Pancreas (tissue), 10 donors: ENCODE measurements at places on chromosomes 7 and 10. TPM values are rescaled to one million over a fixed set of nuclear protein-coding genes. Genes with fewer than 3 reads are reported as not detected.

GRCh38 chr7:92246360-92247101 is 757 bp downstream of the ANKIB1 start:
- peak; percentile 20 for DNase-seq

The OPN4 gene
- polyA plus RNA-seq = not detected

DNA sequence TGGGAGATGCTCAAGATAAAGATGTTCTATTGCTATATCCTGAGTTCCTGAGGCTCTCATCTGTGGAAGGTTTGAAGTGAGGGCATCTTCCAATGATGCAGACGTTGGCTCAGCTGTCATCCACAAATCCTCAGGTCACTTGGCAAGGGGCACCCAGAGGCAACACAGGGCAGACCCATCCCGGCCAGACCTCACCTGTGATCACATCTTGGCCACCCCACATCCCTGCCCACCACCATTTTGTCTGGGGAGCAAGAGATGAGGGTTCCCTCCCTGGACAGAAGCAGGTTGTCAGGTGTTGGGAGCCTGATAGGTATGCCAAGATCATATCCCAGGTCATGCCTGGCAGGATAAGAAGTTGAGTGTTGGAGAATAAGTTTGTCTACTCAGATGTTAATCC is 918.2 kb upstream of the ZNF722 start:
- no peak for DNase-seq

DNA sequence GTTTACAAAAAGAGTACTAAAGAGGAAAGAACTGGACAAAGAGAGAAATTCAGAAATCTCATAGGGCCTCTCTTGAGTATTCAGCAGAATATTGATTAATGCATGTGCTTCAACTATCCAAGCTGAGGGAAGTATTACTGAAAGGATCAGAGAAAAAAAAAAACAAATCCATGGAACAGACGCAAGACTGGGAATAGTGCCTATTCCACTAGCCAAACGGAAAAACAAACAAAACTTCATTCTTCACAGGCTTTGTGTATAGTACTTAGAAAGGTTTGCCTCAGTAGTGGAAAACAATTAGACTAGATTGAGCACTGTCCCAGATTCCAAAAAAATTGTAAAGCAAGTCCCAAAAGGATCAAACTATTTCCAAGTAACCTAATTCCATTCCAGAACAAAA is 106.2 kb downstream of the TFEC start:
- no peak for DNase-seq

DNA sequence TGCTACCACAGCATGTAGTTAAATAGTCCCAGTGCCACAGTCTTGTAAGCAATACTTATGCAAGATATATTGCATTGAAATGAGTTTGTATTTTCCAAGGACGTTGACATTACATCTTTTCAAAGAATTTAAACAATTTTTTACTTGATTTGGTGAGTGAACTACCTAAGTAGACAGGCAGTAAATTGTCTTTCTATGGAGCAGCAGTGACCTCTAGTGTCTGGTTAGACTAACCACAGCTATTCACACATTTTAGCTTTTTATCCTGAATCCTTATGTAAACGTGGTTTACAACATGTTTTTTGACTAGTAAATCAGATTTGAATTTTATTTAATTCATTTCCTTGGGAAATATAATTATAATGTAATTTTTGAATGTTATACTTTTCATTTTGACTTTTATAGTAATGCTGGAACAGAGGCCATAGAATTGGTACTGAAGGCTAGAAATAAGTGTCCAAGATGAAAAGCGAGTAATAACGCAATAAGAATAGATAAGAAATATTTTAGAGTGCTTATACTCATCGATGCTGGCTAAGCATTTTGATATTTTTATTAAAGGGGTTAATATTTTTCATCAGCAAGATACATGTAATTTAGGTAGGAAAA is 5.6 kb downstream of the LRRTM3 start:
- DNase-seq = no peak

GRCh38 chr7:89757910-89758309 is 396.4 kb upstream of the STEAP1 start:
- DNase-seq = no peak

The KMT2E gene
- polyA plus RNA-seq = 14.1 TPM

The GFRA1 gene
- polyA plus RNA-seq = 0.61 TPM

DNA sequence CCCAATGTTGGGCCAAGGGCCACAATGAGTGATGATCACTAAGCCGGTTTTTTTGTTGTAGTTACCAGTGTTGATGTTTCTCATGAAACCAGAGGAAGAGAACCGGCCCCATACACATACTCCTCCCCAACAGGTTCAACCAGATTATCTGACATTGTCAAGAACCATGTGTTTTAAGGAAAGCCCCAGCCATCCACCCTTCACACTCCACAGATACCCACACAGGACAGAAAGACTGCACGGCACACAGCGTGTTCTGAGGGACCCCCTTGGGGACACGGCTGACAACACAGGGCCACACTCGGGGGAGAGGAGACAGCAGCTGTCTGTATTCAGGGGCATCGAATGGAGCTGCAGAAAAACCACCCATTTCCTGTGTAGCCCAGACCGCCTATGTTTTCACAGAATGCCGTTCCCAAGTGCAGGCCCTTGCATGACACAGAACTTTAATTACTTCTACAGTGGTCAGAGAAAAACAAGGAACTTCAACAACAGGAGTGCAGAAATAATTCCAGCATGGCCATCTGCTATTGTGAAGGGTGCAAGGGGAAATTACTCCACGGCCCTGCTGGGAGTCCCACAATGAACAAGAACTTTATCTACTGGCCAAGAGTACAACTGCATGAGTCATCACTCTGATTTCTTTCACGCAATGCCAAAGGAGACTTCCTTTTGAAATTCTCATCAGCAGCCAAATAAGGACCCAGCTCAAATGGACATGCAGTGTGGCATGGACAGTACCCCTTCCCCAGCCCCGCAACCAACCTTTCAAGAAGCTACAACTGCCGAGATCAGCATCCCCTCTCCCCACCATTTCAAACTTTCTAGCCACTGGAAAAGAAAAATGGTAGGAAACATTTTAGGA is 2.3 kb downstream of the KLF6 start:
- peak; percentile 64 for DNase-seq

DNA sequence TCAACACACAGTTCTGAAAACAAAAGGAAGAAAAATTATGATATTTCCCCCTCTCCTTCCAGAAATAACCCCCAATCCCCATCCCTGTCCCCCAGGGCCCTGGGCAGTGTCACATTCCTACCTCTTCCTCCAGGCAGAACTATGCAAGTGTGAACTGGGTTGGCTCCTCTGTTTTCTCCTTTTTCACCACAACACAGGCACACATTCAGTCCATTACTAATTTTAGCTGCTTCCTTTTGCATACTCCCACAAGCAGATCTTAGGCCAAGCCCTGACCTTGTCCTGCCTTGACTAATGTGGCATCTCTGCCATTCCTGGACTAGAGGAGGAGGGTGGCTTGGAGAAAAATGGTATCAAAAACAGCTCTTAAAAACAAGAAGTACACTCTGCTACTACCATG is 208.1 kb downstream of the HDAC9 start:
- no peak for DNase-seq

The OR6B1 gene
- polyA plus RNA-seq = not detected

- no peak for DNase-seq
These were observed 3.7 kb downstream of the GCC1 start for GRCh38 chr7:127581716-127582115.

- DNase-seq = no peak
These were observed 511.2 kb upstream of the KCND2 start for GRCh38 chr7:119761776-119762175.

GRCh38 chr10:132027423-132027983 is 38.2 kb upstream of the JAKMIP3 start:
- DNase-seq = no peak

The CDH23 gene
- 19.5 TPM for polyA plus RNA-seq

The GPC2 gene
- 0.59 TPM for polyA plus RNA-seq

- DNase-seq = no peak
These were observed 355.6 kb downstream of the RNLS start for GRCh38 chr10:88227342-88228018.

DNA sequence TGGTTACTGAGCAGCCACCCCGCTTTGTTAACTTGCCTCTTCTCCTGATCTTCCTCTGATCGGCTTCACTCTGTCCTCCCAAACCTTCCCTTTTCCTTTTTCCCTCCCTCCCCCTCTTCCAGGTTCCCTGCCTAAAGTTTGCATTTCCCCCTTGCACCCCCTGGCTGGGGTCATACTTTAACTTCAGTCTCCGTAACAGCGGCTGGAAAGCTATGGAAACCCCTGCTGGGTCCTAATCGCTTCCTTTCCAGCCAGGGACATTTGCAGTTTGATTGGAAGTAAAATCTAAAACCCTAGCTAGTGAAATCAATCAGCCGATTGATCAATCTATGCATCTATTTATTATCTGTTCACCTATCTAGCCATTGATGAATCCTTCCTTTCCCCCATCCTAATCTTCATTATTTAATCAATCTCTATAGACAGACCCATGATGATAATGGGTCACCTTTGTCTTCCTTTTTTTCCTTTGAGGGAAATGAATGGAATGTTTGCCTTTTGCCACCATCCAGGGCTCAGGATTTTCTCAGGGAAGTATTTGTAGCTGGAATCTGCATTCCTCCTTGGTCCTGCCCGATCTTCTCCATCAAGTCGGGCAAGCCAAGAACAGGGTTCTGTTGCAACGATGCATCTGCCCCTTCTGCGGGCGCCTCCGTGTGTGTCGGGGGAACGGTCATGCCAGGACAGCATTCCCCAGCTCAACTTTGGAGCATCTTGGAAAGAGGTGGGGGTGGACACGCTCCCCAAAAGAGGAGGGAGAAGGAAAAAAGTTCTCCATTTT is 8.8 kb downstream of the GATA3 start:
- no peak for DNase-seq

- no peak for DNase-seq
These were observed 71.3 kb upstream of the ITPRID1 start for GRCh38 chr7:31442626-31443025.

The HHEX gene
- 71.2 TPM for polyA plus RNA-seq

- no peak for DNase-seq
These were observed 5.0 kb downstream of the PAOX start for GRCh38 chr10:133384071-133384470.

GRCh38 chr10:92692697-92693533 is 3.2 kb downstream of the HHEX start:
- DNase-seq = no peak

DNA sequence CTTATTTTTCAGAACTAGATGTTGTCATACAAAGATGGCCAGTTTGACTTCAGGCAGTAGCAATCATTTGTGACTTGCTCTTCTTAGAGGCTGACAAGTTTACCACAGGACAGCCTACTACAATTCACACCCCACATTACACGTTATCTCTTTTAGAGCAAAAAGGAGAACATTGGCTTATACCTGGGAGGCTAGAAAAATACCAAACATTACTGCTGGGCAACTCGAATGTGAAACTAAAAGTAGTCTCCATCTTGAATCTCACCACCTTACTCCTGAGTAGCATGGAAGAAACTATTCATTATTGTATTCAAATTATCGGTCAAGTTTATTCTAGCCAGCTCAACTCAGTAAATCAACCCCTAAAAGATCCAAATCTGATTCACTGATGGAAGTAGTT is 90.7 kb upstream of the TMEM26 start:
- no peak for DNase-seq

The FAM24A gene
- not detected for polyA plus RNA-seq

The GDF2 gene
- not detected for polyA plus RNA-seq

DNA sequence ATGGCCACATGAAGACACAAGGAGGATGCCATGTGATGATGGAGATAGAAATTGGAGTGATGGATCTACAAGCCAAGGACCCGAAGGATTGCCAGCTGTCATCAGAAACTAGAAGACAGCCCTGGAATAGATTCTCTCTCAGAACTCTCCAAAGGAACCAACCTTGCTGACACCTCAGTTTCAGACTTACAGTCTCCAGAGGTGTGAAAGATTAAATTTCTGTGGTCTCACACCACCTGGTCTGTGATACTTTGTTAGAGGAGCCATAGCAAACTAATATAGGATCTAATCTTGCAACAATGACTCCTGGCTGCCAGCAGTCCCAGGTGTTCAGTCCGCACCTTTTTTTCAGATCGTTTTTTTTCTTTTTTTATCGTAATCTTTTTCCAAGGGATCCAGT is 647.3 kb upstream of the GHITM start:
- DNase-seq = no peak

The NYAP1 gene
- polyA plus RNA-seq = 4.8 TPM

- DNase-seq = no peak
These were observed 92.6 kb upstream of the HECTD2 start for GRCh38 chr10:91317541-91317940.

GRCh38 chr7:137816696-137817320 is 30.0 kb downstream of the DGKI start:
- DNase-seq = no peak

The NUTM2E gene
- not detected for polyA plus RNA-seq

The DPCD gene
- polyA plus RNA-seq = 17.0 TPM

The ZNF467 gene
- 18.6 TPM for polyA plus RNA-seq

The LMTK2 gene
- polyA plus RNA-seq = 7.7 TPM

The FHIP2A gene
- polyA plus RNA-seq = 3.8 TPM

GRCh38 chr7:41152179-41152678 is 550.7 kb downstream of the INHBA start:
- no peak for DNase-seq

GRCh38 chr7:1915956-1916600 is 246.0 kb downstream of the ELFN1 start:
- DNase-seq = no peak

DNA sequence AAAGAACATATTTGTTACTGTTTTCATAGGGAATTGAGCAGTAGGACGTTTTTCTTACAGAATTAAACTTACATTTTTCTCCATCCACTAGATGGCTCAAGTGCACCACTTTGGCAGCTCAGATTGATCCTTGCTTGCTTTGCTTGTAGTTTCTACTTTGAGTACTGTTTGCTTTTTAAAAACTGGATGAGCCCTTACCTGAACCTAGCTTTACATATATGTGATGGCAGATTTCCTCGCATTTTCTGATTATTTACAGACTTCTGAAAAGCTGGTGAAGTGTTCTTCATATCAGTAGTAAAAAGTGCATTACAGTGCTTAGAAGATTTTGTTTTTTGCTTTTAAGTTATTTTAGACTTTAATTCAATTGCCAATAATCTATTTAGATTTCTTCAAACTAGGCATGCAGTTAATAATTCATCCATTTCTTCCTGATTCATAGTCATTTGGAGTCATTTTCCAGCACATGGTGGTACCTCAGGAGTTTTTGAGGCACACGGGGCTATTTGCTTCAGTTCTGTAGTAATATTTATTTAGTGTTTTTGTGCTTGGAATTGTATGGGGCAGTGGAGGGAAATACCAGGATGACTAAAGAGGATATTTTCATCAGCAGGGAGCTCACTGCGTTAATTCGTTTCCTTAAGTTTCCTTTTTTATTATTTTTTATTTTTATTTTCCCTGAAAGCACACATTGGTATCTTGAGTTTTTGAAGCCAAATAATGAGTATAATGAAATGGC is 57.3 kb downstream of the MAPK8 start:
- peak; percentile 15 for DNase-seq

DNA sequence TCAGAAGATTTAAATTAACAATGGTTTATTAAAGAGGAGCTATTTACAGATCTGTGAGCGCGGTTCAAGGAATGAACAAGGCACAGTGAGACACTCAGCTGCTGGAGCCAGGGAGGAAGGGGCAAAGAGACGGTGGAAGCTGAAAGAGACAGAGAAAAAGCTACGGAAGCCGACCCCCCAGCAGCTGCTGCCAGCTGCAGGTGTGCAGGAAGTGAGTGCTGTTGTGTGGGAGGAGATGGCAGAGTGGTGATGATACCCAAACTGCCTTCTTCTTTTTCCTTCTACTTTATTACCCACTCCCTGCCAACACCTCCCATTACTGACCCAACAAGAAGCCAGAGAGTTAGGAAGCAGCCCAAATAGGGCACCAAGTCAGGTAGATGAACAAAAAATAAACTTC is 41.9 kb upstream of the MBL2 start:
- no peak for DNase-seq

The LIPN gene
- polyA plus RNA-seq = not detected

The CSTF2T gene
- polyA plus RNA-seq = 4.2 TPM

GRCh38 chr7:72754312-72754711 is 73.7 kb downstream of the TYW1B start:
- no peak for DNase-seq

The CAMK2B gene
- polyA plus RNA-seq = 34.0 TPM
